Muscle of leg (tissue), 16 donors: ENCODE measurements at places on chromosomes 16 and 17.

DNA sequence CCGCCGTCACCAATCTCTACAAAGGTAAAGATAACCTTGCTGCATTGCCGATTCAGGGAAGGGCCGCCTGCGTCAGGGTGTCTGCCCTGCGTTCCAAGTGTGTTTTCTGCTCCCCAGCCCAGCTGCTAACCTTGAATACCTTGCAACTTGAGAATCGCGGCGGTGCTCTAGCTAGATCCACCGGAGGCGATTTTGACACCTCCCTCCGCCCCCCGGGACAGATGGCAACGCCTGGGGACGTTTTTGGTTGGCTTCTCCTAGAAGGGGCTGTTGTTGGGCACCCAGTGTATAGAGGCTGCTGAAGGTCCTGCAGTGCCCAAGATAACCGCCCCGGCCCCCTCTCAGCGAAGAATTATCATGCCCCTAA is 1.5 kb downstream of the HAPSTR1 start:
- DNase-seq, result peak; percentile 48

DNA sequence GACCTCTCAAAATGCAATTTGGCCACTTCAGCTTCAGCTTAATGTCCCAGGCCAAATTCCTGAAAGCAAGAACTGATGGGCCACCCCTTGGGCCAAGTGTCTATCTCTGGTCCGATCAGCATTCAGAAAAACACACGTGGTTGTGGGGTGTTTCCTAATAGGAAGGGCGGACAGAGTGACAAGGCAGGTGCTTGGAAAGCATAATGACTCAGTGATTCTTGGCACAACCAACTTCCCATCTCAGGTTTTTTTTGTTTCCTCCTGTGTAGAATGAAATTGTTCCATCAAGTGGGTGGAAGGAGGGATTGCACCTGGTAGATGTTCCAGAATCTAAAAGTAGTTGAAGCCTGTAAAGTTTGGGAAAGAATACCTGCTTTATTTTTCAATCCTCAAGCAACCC is 155.6 kb downstream of the HS3ST2 start:
- peak; percentile 6 for DNase-seq

DNA sequence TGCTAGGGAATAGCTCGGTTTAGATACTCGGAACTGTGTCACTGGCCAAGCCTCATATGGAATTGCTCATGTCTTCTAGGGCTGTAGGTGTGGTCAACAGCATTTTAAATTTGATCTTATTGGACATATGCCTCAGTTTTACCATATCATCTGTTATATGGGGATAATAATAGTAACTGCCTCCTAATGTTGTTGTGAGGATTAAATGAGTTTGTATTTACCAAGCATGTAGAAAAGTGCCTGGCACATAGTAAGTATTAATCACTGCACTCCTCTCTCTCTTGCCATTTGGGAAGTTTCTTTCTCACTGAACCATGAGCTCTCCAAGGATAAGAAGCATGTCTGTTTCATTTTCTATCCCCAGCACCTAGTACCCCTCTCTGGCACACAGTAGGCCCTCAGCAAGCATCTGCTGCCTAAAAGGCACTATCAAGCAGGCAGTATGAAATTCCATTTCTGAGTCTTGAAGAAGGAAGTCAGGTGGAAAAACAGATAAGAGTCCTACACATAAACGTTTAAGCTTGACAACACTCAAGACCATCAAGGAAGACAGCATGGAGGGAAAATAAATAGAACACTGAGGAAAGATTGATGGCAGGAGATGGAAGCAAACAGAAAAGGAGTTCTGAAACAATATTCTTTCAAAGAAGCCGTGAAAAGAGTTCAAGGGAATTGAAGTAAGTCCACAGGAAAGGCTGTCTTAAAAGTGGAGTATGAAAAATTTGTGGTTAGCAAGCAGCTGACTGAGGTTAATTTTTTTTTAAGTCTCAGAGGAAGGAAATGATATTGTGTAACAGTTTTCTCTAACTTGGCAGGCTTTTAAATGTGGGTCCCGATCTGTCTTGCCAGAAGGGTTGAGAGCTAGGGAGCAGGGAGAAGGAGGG is 2.2 kb upstream of the ATP6V0A1 start:
- DNase-seq, result peak; percentile 79

GRCh38 chr16:55640701-55641327 is 15.0 kb upstream of the SLC6A2 start:
- no peak for DNase-seq

- DNase-seq, result no peak
Observed at GRCh38 chr17:79699386-79700036, 31.2 kb upstream of the ENPP7 start.

DNA sequence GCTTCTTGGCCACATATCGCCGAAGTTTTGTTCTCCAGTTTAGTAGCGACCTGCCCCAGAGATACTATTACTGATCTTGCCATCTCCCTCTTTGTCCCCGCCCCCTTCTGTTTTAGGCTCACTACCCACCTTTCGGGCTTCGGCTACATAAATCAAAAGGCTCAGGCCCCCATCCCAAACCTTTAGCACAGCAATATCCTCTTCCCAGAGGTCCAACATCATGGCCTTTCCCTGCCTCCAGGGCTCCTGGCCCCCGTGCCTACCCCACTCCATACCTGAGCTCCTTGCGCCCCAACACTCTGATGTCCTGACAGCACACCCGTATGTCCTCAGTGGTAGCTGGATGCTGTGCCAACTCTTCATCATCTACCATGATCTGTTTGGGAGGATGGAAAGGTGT is 2.9 kb upstream of the PSMC5 start:
- DNase-seq, result no peak
